ENCODE measurements at places on chromosomes 2 and 18.

- no peak for DNase-seq
These were observed 10.7 kb downstream of the KCNF1 start for GRCh38 chr2:10922307-10923007.

GRCh38 chr2:212538305-212539071 lies at the start of gene ERBB4:
Gene ERBB4, minus strand, starts transcription at chr2:212538802. Its CDS starts 272 bp downstream, at chr2:212538530.
- peak; percentile 31 for DNase-seq

GRCh38 chr2:16162491-16163040 lies 222.2 kb downstream of the MYCN start:
- no peak for DNase-seq

DNA sequence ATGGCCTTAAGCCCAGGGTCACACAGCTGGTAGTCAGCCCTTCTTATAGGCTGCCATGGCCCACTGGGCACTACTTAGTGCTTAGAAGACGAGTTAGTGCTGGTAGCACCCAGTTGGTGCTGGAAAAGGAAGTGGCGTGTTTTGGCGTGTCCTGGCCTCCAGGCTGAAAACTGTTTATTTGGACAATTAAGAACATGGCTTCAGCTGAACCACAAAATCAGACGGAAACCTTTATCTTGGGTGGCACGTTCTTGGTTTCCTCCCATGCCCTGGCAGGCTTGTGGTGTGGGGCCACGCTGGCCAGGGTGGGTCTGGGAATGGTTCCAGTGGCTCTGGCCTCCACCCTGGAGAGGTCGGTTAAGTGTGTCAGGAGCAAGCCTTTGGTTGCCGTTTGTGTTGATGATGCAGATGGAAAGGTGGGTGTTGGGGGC lies 141.5 kb upstream of the HAAO start:
- DNase-seq: no peak

DNA sequence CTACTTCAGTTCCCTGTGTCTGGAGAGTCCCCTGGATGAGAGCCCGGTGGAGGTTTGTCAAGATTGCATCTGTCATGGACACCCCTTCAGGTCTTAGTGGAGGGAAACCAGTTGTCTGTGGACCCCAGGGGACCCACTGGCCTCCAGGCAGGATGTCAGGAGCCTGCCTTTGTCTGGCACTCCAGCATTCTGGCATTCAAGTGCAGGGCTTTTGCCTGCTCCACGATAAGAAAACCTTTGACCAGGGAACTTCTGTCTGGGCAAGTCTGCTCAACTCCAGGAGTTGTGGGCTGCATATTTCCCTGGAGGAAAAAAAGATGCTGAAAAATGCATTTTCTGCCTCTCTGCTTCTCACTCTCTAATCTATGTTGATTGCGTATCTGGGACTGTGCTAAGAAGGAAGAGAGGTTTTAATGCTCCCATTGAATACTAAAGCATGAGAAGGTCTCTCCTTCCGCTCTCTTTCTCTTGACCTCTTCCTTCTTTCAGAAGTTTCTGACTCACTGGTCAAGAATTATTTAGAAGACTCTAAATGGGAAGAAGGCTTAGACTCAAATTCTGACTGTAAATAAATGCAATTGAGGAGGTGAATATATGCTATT lies 104.5 kb downstream of the MMADHC start:
- no peak for DNase-seq

DNA sequence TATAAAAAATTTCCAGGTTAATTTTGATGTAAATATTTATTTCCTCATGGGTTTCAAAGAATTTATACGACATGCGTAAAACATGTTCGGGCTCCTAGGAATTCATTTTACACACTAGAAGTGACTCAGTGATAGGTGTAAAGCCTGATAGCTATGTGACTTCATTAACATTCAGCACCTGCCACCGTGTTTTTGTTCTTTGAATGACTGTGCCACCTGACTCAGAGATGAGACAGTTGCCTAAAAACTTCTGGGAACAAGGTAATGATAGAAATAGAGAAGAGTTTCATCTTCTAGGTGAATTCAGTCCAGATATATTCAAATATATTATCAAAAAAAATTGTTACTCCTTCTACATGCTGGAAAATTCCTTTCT lies 10.0 kb downstream of the IL1R2 start:
- DNase-seq: no peak

DNA sequence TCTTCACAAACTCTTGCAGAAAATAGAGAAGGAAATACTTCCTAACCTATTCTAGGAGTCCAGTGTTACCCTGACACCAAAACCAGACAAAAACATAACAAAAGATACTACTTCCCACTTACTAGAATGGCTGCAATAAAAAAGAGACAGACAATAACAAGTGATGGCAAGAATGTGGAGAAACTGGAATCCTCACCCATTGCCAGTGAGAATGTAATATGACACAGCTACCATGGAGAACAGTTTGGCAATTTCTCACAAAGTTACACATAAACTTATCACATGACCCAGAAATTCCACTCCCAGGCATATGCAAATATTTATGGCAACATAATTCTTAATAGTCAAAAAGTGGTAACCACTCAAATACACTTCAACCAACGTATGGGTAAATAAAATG lies 209.8 kb upstream of the CTAGE1 start:
- DNase-seq: no peak

DNA sequence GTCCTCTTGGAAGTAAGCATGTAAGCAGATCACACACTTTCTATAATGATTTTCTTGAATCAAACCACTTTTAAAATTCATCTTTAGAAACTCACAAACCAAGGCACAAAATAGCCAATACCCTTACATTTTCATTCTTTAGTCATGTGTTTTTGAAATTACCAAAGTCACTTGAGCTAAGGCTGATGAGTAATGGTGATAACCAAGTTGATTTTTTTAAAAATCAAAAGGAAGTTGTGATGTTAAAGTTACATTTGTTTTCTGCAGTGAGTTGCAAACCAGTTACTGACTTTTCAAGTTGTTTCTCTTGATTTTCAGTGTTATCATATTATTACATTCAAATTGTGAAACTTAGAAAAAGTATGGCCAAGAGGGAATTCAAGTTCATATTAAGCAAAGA lies 21.5 kb upstream of the IL18RAP start:
- no peak for DNase-seq

- no peak for DNase-seq
These were observed 87.1 kb upstream of the SLC66A3 start for GRCh38 chr2:11068079-11068741.

DNA sequence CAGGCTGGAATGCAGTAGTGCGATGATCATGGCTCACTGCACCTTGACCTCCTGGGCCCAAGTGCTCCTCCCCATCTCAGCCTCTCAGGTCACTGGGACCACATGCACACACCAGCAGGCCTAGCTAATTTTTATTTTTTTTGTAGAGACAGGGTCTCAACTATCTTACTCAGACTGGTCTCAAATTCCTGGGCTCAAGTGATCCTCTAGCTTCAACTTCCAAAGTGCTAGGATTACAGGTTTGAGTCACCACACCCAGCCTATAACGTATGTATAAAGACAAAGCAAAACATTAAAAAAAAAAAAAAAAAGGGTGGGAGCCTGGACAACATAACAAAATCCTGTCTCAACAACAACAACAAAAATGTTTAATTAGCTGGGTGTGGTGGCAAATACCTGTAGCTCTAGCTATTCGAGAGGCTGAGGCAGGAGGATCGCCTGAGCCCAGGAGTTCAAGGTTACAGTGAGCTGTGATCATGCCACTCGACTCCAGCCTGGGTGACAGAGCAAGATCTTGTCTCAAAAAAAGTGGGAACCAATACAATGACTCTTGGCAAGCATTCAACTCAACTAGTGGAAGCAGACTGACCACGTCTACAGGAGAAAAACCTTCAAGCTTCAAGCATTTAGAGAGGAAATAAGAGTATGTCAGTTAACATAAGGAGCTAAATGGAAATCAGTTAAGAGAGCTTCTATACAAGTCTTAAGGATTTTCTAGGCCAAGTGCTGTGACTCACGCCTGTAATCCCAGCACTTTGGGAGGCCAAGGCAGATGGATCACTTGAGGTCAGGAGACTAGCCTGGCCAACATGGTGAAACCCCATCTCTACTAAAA lies 2.6 kb downstream of the GTF3C2 start:
- DNase-seq: no peak

- DNase-seq: peak; percentile 34
These were observed 1.1 kb upstream of the BOLL start for GRCh38 chr2:197786010-197786877.

GRCh38 chr2:164252568-164253287 lies 368.6 kb downstream of the GRB14 start:
- no peak for DNase-seq

GRCh38 chr2:237478095-237478494 lies 9.0 kb upstream of the MLPH start:
- DNase-seq: no peak

DNA sequence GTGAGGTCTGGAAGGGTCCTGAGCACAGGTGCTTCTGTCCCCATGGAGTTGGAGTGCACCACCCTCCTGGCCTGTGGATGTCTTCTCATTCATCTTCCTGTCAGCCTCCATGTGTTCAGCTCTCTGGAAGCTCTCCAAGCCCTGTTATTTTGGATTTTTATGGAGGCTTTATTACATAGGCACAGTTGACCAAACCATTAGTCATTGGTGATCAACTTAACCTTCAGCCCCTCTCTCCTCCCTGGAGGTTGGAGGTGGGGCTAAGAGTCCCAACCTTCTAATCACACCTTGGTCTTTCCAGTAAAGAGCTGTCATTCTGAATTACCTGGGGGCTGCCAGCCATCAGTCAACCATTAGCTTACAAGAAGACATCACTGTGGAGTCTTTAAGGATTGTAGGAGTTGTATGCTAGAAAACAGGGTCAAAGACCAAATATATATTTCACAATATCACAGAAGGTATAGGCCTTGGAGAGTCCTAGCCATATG lies 7.5 kb upstream of the MCFD2 start:
- no peak for DNase-seq
